Cortex of kidney (tissue), 1 donor: ENCODE measurements at places on chromosomes 5 and 9.

- DNase-seq = no peak
Observed at GRCh38 chr9:112841261-112841660, 49.4 kb downstream of the SLC46A2 start.

GRCh38 chr9:89902450-89903140 is 297.8 kb downstream of the GADD45G start:
- DNase-seq = no peak

- DNase-seq = no peak
Observed at GRCh38 chr5:176491101-176491502, 42.9 kb downstream of the FAF2 start.

DNA sequence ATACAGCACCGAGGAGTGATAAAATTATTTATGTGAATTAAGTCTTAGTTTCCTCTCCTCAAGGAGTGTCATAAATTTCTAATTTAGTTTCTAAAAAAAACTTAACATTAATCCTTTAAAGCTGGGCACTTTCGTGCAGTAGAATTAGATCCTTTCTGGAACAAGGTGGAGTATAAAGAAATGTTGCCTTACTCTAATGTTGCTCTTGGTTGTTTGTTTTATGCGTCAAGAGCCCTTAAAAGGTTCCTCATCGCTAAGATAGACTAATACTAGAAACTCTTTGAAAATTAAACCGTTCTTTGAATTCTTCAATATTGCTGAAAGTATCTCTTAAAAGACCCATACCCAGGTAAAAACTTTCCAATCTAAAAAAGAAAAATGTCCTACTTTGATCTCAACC is 83.6 kb upstream of the PLPP1 start:
- no peak for DNase-seq

- no peak for DNase-seq
Observed at GRCh38 chr5:148416921-148417320, 33.2 kb downstream of the FBXO38 start.

- no peak for DNase-seq
Observed at GRCh38 chr5:154962494-154962893, 21.6 kb downstream of the MRPL22 start.

DNA sequence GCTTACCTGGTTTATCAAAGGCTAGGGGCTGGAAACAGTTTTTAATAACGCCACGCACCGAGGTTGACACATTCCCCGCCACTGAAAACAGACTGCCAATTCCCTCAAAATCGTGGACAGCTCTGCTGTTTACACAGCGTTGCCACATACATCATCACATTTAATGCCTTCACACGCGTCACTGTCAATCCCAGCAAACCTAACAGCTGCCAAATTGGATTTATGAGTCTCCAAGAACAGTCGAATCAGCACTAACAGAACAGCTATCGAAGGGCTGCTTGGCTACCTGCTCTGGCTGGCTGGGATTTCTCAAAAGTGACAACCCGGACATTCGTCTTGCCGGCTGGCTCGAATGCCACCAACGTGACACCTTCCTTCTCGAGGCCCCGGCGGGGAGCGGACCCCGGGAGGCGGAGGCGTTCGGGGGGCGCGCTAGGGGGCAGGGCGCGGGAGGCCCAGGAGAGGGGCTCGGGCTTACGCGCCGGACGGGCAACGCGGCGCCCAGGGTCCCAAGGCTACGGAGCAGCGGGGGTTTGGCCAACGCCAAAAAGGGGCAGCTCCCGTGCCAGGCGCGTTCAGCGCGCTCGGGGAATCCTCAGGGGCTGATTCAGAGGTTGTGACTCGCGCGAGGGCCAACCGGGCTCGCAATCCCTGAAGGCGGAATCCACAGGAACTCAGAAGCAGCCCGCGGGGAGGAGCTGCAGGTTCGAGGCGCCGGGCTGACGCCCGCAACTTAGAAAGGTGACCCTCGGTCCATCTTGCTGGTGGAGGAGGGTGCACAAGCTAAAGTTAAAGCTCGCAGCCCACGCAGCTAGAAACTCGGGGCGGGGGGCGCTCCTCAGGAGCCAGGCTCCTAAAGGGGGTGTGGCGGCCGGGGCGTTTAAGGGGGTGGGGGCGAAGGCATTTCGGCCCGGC is 1.2 kb downstream of the CDC14B start:
- DNase-seq = no peak

DNA sequence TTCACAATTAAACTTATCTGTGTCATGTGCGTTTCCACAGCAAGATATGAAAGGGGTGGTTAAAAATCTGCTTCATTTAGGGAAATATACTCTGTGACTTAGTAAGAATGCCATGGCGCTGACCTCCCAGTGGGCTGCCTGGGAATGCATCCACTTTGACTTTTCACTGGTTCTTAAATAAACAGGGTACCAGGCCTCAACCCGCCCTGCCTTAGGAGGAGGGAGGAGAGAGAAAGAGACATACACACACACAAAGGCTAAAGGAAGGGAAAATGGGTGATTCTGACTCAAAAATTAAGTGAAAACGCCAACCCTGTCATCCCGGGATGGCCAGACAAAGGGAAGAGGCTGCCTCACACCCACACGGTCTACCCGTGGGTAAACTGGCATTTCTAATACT is 122.1 kb downstream of the EBF1 start:
- no peak for DNase-seq

DNA sequence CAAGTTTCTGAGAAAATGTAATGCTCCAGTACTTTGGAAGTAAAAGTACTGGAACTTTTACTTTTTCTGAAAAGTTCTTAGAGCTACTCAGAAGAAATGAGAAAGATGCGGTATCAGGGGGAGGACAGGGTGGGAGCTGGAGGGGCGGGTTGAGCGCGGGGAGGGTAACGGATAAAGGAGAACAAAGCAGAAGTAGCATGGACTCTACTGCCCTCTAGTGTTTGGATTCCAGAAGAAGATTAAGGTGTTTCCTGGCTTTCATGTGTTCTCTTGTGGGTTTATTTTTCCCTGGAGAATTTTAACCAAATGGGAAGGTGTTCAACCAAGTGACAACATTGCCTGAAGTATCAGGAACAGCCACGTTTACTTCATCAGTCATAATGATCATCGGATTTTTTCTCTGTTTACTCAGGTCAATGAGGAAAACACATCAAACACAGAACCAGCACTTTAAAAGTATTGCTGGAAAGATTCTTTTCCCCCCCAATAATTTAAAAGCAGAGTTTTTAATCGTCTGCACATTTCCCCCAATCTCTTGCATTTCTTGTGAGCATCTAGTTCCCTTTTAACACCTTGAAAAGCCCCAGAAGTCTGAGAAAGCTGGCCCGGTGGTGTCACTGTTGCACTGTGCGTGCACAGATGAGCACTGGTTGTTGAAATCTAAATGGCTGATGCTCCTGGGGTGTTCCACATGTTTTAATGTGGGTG is 190.6 kb downstream of the MPDZ start:
- DNase-seq = no peak

- DNase-seq = no peak
Observed at GRCh38 chr5:132017738-132018625, 6.5 kb upstream of the ACSL6 start.

DNA sequence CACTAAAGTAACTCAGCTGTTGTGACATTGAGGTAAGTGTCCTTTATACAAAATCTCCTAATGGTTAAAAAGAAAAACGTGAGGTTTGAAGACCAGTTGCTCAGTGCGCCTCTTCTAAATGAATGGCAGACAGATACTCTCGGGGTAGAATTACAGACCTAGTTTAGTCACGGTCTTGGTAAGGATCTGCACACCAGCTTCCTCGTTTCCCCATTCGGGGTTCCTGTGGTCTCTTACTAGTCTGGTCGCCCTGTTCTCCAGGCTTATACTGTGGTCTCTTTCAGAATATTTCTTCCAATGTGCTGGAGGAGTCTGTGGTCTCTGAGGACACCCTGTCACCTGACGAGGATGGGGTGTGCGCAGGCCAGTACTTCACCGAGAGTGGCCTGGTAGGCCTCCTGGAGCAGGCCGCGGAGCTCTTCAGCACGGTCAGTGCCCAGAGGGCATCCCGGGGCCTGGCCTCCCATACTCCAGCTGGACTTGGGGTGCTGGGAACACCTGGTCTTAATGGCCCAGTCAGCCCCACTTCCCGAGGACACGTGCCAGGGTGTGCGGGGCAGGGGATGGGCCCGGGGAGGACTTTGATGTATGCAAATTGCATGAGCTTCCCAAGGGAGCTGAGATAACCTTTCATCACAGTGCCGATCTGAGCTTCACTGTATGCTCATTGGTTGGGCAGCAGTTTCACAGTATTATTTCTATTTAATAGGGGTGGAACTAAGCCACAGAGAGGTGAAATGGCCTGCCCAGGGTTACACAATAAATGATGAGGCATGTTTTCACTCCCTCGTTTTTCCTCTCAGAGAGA is 224.5 kb downstream of the DOCK8 start:
- no peak for DNase-seq

DNA sequence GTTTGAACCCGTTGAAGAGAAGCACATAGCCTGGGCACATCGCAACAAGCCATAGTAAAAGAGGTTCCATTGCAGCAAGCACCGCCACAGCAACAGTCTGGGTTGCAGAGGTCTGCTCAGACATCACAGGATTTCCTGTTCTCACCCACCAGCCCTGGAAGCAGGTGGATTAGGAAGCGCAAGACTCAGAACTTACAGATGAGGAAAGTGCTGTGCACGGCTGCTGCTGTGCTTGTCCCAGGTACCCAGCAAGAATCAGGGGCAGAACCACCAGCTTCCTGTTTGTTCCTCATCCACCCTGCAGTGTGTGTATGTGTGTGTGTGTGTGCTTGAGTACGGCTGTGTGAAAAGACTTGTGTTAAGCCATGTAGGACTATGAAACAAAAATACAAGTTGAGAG is 124.7 kb upstream of the IRX2 start:
- DNase-seq = no peak

DNA sequence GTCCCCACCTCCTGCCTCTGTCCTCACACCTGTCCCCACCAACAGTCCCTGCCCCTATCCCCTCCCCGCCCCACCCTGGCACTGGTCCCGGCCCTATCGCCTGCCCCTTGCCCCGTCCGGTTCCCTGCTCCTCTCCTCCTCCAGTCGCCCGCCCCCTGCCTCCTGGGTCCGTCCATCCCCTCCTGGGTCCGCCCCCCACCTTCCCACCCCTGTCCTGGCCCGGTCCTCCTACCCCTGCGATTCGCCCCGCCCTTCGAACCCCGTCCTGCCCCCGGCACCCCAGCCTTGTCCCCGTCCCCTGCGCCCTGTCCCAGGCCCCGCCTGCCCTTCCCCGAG is 372 bp downstream of the EDF1 start:
- DNase-seq = no peak

- DNase-seq = no peak
Observed at GRCh38 chr5:2430606-2431005, 320.9 kb downstream of the IRX2 start.

GRCh38 chr9:126304971-126305320 is 21.7 kb upstream of the MVB12B start:
- no peak for DNase-seq

DNA sequence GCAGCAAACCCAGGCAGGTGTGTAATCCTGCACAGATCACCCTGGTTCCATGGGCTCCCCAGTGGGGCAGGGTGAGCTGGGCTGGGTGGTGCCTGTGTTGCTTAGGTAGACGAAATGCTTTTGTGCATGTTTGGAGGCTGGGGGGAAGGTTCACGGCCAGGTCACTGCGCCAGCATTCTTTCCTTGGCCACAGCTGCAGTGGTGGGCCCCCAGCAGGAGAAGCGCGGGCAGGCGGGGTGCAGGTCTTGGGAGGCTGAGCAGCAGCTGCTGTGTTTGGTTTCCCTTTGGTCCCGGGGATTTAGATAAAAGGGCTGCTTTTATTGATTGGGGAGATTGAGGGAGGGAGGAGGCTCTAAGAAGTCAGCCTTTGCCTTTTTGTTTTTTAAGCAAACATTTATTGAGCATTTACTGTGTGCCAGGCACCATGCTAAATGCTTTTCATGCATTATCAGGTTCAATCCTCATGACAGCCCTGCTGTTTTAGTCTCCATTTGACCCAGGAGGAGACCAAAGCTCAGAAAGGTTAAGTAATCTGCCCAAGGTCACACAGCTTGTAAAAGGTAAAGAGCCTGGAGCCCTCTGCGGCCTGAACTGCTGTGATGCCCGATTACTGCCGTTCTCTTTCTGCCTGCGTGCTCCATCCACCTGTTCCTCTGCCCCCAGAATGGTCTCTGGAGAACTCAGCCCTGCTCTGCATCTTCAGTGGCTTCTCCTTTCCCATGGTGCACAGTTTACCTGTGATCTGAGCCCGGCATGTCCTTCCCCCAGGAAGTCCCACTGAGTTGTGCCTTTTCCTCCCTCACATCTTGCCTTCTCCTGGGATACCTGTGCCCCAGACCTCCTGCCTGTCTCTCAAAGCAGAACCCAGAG is 94.4 kb downstream of the MACROH2A1 start:
- DNase-seq = no peak

DNA sequence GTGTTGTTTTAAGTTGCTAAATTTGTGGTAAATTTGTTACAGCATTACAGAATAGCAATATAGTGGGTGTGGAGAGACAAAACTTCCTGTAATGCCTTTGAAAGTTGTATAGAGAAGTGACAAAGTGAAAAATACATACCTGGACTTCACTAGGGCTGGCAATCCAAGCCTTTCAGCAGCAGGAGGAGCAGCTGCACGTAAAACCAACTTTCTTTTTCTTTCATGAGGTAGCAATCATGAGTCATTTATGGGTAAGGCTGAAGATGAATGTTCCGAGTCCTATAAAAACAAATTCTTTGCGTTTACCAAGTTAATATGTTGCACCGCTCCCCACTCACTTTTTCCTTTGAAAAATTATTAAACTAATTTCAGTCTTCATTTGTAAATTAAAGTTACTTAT is 1138.2 kb downstream of the TAF11L14 start:
- no peak for DNase-seq

- no peak for DNase-seq
Observed at GRCh38 chr9:13755551-13755950, 476.1 kb upstream of the MPDZ start.

DNA sequence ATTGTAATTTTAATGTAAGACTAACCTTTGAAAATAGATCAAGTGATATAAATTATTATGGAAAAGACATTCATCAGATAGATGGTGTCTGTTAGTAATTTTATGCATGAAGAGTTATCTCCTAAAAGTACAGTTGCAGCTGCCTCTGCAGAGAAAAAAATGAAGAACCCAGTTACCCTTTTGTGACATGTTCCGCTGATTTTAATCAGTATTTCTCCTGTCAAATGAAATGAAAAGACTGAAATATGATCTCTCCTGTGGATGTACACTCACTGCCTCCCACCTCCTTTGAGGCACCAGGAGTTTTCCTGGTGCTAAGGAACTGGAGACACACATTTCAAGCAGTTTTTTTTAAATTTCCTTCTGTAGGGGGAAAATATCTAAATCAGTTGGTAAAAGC is 277.4 kb downstream of the KIF4B start:
- DNase-seq = no peak

- DNase-seq = no peak
Observed at GRCh38 chr5:31918739-31919138, 255.4 kb downstream of the GOLPH3 start.

- no peak for DNase-seq
Observed at GRCh38 chr5:180424094-180424493, 70.1 kb upstream of the CNOT6 start.

- DNase-seq = no peak
Observed at GRCh38 chr9:121105531-121105930, 30.8 kb downstream of the CNTRL start.

- DNase-seq = no peak
Observed at GRCh38 chr9:107105784-107106183, 177.3 kb upstream of the RAD23B start.
